ENCODE measurements at places on chromosomes 5 and 9. TPM values are rescaled to one million over a fixed set of nuclear protein-coding genes. Genes with fewer than 3 reads are reported as not detected.

DNA sequence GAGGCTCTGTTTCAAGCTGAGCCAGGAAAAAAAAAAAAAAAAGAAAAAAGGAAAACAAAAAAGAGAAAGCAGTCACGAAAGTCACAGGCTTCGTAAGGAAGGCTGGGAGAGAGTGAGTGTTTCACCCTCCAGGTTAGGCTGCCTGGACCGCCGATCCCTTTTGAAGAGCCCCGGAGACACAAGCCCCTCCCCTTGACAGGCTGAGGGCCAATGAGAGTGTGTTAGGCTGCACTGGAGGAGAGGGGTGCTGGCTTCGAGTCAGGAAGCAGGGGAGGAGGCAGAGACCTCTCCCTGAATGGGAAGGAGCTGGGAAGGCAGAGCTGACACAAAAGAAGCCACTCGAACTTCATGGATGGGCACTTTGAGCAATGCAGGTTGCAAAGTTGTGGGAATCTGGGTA, at the start of gene NMUR2:
NMUR2 (minus strand) TSS at position 135 of the 400 bp plus-strand sequence. CDS start 166 bp downstream, outside the sequence.
- DNase-seq, result no peak

DNA sequence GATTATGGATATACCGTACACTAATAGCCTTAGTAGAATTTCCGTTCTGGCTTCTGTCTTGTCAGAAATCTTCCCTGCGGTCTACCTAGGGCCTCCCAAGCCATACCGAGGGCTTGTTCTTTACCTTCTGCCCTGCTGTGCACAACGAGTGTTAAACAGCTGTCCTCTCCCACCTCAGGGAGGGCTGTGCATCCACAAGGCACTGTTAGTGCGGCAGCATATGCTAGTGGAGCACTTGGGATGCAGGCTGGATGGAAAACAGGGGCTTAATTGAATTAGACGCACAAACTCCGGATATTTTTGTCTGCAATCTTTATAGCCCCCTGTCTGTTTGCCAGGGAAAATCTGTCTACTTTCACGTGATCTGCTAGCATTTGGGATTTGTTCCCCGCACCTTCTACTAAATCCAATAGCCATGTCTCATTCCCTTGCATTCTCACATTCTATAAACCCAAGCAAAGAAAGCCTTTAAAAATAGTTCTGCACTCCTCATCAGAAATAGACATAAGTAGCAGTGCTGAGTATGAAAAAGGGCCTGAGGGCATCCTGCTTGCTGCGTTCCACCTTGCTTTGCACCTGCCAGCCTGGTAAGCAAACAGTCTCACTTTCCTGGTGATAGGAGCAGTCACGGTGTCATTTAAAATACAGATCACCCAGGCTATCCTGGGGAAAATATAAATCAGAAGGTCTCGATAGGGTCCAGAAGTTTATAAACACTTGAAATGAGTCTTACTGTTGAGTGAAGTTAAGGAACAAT, 382.6 kb downstream of the RASEF start:
- DNase-seq, result no peak

DNA sequence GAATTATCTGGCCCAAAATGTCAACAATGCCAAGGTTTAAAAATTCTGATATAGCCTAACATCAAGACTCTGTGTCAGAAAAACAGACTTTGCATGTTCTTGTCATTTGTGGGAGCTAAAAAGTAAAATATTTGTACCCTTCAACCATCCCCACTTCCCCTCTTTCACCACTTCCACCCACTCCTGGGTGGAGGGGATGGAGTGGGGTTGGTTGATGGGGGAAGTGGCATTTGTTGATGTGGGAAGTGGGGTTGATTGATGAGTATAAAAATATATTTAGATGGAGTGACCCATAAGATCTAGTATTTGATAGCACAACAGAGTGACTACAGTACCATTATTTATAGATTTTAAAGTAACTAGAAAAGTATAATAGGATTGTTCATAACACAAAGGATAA, 55.0 kb upstream of the C9orf72 start:
- DNase-seq, result no peak

DNA sequence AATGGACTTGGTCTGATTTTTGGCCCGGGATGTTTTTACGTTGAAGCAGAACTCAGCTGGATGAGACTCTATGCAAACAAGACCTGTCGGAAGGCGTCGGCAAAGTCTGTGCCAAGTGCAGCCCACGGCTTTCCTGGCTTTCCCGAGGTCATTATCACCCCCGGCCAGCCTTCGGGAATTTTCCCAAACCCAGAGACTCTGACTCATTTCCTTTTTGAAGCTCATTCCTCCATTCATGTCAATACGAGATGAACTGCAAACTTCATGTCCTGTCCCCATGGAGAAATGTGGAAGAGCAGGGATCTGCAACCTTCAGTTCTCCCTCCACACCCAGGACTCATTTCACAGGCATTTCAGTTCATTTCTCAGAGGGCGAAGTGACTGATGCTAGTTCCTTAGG, 95.3 kb downstream of the IRX2 start:
- DNase-seq, result no peak

DNA sequence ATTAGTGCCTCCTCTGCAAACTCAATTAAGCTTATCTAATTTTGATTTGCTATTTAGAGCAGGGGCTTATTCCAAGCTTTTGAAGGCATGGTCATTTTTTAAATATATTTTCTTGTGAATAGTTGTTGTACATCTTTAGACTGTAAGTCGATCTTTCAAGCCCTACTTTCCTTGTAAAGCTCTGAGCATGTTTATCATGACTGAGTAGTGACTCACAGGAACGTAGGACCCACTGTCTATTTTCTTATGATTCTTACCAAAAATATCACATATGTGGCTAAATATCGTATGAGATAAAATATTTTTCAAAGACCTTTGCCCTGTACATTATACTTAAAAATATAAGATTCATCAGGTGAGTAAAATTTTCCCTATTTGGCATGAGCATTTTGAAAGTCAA, 440.4 kb upstream of the GRIN3A start:
- DNase-seq, result no peak

The ALDH1A1 gene
- polyA plus RNA-seq, result 30.8 TPM

The TRAF1 gene
- 4.7 TPM for polyA plus RNA-seq

The ACTL7B gene
- not detected for polyA plus RNA-seq

Data from hindlimb muscle (tissue), 1 donor.